ENCODE measurements at places on chromosomes 5 and 9.

DNA sequence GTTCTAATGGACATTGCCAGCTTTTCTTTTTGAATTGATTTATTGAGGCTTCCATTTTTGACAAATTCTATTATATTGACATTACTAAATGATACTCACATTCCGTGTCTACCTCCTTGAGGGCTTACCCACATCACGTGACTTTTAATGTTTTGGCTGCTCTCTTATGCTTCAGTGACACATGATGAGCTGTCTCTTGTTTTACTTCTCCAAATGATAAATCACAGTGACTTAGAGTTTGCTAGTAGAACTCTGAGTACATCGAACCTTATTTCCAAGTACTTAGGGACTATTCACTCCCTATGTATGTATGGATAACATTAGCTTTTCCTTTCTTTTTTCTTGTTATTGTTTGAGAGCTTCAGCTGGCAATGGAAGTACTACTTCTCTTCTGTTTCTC lies 169.8 kb upstream of the KCNN2 start:
- peak; percentile 41 for DNase-seq

DNA sequence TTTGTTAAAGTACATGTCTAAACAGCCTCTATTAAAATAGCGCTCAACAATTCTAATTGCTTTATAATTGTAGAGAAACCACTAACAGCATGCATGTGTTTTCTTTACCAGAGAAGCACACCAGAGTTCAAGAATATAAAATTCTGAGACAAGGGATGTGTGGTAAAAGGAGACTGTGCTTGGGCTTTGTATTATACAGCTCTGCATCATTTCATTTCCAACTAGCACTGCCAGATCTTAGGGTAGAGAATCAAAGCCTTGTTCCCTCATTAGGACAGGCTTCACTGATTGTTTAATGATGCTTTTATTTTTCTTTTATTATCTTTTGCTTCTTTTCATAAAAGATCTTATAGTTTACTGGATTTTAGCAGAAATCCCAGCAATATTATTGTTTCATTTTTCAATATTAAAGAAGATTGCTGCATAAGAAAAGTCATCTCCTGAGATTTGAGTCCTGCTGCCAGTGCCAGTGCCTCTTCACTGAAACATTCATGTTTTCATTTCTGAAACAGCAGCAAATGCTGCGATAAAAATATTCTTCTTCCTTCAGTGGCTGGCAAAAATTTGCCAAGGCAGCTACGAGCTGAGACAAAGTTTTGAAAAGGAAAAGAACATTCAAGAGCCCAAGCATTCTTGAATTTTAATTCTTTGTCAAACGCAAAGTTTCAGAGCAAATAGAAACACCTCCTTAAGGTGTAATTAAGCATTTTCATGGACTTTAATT lies 491.0 kb upstream of the PIK3R1 start:
- DNase-seq = no peak

DNA sequence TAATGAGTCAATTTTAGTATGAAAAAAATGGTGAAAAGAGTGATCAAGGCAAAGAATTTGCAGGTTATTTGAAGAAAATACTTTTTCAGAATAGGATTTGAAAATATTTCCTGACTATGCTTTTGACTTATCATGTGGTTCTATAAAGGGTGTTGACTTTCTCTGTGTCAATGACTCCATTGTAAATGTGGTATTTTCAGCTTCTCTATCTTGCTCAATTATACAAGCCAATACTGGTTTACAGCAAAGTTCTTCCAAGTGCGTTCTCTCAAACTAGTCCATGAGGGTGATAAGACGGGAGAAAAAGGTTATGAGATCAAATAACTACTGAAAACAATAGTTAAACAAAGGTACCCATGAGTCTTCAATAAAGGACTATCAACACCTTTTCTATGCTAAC lies 21.7 kb downstream of the IL33 start:
- no peak for DNase-seq

GRCh38 chr5:10778179-10778910 lies 17.3 kb upstream of the DAP start:
- no peak for DNase-seq

DNA sequence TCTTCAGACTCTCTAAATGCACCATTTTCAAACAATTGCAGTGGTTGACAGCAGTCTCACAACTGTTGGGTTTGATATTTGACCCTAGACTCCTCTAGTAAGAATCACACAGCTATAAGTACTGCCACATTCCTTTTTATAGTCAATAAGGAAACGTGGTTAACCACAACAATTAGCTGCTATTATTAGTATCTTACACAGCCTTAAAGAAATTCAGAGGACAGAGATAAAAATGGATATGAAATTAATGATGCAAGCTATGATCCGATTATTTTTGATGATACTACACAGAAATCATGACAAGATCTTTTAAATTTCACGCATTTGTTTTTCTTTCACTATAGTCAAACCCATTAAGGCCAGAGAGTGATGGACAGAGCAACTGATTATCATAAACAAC lies 288.6 kb upstream of the C9orf72 start:
- DNase-seq = peak; percentile 3

- no peak for DNase-seq
Observed at GRCh38 chr9:135210676-135211523, 123.4 kb downstream of the OLFM1 start.

DNA sequence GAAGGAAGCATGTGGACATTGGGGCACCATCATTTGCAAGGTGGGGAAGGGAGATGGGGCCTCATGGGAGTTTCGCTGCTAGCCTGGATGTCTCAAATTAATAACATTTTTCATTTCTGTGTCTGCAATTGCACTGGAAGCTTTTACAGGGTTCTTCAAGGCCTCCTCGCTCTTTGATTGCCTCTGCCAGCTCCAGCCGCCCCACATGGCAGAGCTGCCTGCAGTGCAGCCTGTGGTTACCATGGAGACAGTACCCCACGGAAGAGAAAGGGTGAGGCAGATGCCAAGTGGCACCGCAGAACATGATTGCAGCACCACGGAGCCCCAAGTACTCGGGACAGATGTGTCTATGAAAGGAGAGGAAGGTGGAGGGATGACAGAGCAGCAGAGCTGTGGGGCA lies 25.4 kb downstream of the CTNND2 start:
- DNase-seq = no peak

GRCh38 chr9:72188232-72188631 lies 39.0 kb downstream of the GDA start:
- no peak for DNase-seq

- DNase-seq = peak; percentile 8
Observed at GRCh38 chr5:170681013-170681433, 102.5 kb upstream of the GABRP start.

DNA sequence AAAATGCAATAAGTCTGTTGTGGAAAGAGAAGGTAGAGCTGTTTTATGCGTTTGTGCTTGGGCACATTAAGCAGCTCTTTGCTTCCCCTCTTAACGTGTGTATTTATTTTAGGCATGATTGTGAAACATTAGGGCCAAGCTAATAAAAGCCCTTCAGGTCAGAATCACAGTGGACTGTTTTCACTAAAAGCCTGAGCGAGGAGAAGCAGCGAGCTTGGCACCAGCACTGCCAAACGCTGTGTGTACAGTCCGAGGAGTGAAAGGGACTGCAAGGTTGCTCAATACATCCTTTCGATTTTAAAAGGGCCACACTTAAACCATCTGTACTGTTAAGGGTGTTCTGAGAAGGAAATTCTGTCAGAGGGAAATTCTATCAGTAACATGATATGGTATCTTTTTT lies 107.2 kb upstream of the CKMT2 start:
- DNase-seq = no peak

- no peak for DNase-seq
Observed at GRCh38 chr9:125807079-125807478, 59.9 kb downstream of the PBX3 start.

- no peak for DNase-seq
Observed at GRCh38 chr5:53923961-53924360, 363.5 kb downstream of the NDUFS4 start.

DNA sequence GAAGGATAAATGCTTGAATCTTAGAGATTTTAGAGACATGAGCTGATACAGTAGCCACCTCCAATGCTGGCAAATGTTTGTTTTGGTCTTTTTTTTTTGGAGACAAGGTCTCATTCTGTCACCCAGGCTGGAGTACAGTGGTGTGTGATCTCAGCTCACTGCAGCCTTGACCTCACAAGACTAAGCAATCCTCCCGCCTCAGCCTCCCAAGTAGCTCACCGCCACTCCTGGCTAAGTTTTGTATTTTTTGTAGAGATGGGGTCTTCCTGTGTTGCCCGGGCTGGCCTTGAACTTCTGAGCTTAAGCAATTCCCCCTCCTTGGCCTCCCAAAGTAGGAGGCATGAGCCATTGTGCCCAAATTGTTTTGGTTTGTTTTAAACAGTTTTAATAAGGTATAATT lies 6.8 kb upstream of the DOLPP1 start:
- no peak for DNase-seq

DNA sequence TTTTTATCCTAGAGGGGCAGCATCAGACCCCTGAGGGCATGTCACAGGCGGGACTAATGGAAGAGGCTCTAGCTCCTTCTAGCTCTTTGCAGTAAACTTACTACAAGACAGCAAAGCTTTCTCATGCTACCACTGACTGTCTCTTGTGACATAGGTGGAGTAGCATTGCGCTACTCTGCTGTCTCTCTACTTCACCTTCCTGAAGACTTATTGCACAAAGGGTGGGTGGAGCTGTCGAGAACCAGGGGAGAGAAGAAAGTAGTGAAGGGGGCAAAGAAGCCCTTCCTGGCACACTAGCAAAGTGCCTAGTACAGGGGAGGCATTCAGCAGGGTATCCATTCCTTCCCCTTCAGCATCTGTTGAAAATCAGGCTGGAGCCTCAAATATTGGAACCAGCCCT lies 36.1 kb upstream of the NEK6 start:
- DNase-seq = no peak

GRCh38 chr5:35855187-35855586 lies 1.5 kb upstream of the IL7R start:
- no peak for DNase-seq

DNA sequence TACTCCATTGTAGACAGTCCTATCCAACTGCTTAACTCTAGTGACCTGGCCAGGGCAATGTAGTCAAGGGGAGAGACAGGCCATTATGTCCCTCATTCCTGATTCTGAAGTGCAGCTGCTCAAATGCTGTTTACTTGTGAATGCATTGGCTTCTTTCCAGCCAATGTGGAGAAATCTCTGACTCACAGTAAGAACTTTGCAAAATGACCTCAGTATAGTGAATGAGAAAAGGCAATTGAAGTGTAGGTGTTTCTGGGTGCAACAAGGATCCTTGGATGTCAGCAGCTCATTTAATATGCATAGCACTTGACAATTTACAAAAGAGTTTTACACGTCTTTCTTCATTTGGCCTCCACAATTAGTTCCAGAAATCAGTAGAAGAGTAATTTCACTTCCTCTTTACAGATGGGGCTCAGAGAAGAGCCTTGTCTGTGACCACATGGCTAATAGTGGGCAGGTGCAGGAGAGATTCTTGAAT lies 367.2 kb downstream of the OSTF1 start:
- DNase-seq = peak; percentile 50

DNA sequence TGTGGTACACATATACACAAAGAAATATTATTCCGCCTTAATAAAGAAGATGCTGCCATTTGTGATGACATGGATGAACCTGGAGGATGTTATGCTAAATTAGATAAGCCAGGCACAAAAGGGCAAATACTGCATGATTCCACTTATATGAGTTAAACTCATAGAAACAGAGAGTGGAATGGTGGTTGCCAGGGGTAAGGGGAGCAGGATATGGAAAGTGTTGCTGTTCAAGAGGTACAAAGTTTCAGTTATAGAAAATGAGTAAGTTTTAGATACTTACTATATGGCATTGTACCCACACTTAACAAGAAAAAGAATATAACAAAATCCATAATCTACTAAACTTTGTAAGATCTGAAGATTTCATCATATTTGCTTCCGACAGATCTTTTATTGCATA lies 252.2 kb downstream of the SYK start:
- DNase-seq = no peak

DNA sequence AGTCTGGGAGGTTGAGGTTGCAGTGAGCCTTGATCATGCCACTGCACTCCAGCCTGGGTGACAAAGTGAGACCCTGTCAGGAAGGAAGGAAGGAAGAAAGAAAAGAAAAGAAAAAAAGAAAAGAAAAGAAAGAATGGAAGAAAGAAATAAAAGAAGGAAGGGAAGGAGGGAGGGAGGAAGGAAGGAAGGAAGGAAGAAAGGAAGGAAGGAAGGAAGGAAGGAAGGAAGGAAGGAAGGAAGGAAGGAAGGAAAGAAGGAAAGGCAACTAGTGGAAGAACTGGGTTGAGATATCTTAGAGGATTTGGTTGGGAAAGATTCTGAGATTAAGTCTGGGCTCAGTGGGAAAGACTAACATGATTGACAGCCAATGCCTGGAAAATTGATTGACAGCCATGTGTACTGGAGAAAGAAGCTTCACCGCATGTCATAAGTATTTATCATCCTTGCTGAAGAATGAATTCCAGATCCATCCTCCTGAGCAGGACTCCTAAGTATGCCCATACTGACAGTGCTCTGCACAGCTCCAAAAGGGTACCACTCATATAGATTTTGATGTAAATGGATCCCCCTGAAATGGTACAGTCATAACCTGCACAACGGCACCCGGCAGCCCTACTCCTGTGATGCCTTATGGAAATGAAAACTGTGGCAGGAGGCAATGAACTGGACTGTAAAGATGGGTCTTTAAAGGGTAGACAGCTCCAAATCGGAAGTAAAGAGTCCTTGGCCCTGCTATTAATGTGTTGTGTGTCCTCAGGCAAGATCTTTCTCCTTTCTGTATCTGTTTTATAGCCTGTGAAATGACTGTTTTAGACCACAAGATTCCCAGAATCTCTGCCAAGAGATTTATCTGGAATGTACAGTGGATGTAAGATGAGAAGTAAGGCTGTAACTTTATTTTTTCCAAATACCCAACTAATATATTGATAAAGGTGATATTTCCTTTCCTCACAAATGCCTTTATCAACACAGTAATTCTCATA lies 16.9 kb upstream of the ADRA1B start:
- DNase-seq = no peak

GRCh38 chr9:98378794-98379193 lies 123.3 kb upstream of the TBC1D2 start:
- peak; percentile 29 for DNase-seq

DNA sequence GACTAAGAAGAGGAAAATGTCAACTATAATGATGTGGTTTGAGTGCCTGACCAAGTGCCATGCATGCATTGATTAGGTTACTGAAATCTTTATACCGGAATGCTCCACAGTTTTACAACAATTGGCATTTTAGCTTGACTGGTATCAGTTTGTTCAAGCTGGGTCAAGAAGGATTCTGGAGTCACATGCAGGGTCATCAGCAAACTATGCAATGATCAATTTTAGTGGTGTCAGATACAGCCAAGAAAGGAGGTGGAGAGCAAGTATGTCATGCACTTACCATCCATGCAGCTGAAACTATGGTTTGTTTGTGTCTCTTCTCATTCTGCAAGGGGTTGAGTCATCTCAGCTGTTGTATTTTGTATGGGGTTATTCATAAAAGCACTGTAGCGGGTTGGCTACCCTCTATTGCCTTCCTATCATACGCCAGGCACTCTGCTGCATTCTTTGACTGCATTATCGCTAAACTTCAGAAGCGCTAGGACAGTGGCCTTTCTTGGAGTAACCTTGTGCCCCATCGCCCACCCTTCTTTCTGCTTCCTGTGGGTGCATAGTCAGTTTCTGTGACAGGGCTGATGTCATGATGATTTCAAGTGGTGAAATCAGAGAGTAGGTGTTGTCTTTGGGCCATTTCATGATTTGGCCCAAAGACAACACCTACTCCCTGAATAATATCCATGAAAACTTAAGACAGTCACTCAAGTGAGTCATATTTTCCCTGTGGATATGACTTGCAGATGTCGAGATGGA lies 145.4 kb downstream of the MTX3 start:
- DNase-seq = peak; percentile 93

- DNase-seq = no peak
Observed at GRCh38 chr5:66538531-66538930, 57.7 kb upstream of the MAST4 start.

- no peak for DNase-seq
Observed at GRCh38 chr5:270340-270739, 1.1 kb upstream of the PDCD6 start.

All from stromal cell of bone marrow (primary cell).